ENCODE measurements at places on chromosomes 1 and 21. TPM values are rescaled to one million over a fixed set of nuclear protein-coding genes. Genes with fewer than 3 reads are reported as not detected.

Gene PRAMEF18
- not detected for total RNA-seq

Gene ZNF593OS
- not detected for total RNA-seq

Gene SLFNL1
- not detected for total RNA-seq

Gene ATP1A2
- not detected for total RNA-seq

Gene SAMD13
- total RNA-seq, result 0.69 TPM

Gene HSPA13
- total RNA-seq, result 17.4 TPM

Gene HHAT
- 2.5 TPM for total RNA-seq

Gene CTPS1
- total RNA-seq, result 93.6 TPM

Gene NCAM2
- not detected for total RNA-seq

Gene C1orf226
- 0.73 TPM for total RNA-seq

Gene MPZ
- not detected for total RNA-seq

Gene C1orf94
- not detected for total RNA-seq

Gene BGLAP
- total RNA-seq, result 0.46 TPM

Gene USH2A
- not detected for total RNA-seq

Gene UCK2
- 111 TPM for total RNA-seq

Gene THEM5
- total RNA-seq, result not detected

Gene CD84
- total RNA-seq, result not detected

Gene DNAJC28
- 0.40 TPM for total RNA-seq

Gene LCE6A
- total RNA-seq, result not detected

Gene C1QTNF12
- 1.7 TPM for total RNA-seq

Gene TEX38
- not detected for total RNA-seq

Gene CELA3A
- total RNA-seq, result not detected

Gene TRMT1L
- total RNA-seq, result 10.7 TPM

Gene ZFP69B
- total RNA-seq, result 1.5 TPM

Gene RHBDL2
- total RNA-seq, result 2.7 TPM

Gene DEPDC1
- total RNA-seq, result 13.1 TPM

Gene PADI1
- total RNA-seq, result 1.9 TPM

Gene PGLYRP3
- not detected for total RNA-seq

Gene THEMIS2
- total RNA-seq, result 1.1 TPM

Gene PCBP3
- total RNA-seq, result 0.80 TPM

Gene CD244
- not detected for total RNA-seq

Gene RNU1-4
- not detected for total RNA-seq

Gene KIAA0040
- 0.83 TPM for total RNA-seq

Gene FBXO28
- total RNA-seq, result 28.1 TPM

Gene SYPL2
- total RNA-seq, result 0.10 TPM

Data from A549 treated with DMSO at 1 μM for 4 hours (cell line).